ENCODE measurements at places on chromosomes 3 and 15.
A peak's percentile ranks its signal among the peaks of the same experiment; 100 is the strongest.

GRCh38 chr15:36898536-36899126 lies 201.7 kb downstream of the MEIS2 start:
- DNase-seq, result no peak

DNA sequence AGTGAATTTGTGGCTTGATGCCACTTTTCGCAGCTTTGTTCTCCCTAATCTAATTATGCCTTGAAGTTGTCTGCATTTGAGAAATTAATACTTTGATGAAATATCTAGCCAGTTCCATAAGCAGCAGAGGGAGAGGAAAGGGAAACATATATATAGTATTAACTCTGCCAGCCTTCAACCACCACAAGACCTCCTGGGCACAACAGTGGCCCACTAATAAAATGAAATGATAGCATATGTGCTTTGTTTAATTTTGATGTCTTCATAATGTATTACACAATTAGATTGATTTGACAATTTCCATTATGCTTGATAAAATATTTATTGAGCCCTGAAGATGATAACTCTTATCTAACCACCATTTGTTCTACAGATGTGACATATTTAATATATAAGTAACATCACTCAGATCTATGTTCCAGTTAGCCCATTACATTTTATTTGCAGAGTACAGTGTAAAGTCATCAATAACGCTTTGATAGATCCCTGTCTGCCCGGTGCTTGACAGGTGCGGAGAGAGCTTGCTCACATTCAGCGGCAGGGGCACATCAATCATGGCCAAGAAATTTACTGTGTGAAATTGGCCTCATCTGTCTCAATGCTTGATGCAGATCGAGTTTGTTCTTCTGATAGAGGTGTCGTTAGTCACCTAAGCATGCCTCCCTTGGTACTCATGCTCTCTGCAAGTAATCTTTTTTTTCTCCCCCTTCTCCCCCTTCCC lies 187.4 kb downstream of the MECOM start:
- DNase-seq, result no peak

- DNase-seq, result no peak
Observed at GRCh38 chr15:32746116-32746857, 28.5 kb downstream of the GREM1 start.

DNA sequence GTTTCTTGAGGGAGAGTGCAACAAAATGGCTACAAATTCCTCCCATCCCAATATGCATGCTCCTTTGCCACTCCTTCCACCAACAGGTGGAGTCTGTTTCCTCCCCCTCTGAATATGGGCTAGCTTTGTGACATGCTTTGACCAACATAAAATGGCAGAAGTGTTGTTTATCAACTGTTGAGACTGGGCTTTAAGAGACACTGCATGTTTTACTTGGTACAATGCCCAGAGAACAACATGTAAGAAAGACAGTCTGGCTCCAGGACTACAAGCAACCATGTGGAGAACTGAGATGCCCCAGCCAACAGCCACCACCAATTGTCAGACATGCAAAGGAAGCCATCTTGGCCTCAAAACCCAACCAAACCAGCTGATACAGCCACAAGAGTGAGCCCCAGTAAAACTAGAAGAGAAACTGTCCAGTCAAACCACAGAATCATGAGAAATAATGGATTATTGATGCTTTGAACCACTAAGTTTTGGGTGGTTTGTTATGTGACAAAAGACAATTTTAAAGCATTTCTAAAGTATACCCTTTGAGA lies 40.5 kb downstream of the NUDT16 start:
- DNase-seq, result no peak

DNA sequence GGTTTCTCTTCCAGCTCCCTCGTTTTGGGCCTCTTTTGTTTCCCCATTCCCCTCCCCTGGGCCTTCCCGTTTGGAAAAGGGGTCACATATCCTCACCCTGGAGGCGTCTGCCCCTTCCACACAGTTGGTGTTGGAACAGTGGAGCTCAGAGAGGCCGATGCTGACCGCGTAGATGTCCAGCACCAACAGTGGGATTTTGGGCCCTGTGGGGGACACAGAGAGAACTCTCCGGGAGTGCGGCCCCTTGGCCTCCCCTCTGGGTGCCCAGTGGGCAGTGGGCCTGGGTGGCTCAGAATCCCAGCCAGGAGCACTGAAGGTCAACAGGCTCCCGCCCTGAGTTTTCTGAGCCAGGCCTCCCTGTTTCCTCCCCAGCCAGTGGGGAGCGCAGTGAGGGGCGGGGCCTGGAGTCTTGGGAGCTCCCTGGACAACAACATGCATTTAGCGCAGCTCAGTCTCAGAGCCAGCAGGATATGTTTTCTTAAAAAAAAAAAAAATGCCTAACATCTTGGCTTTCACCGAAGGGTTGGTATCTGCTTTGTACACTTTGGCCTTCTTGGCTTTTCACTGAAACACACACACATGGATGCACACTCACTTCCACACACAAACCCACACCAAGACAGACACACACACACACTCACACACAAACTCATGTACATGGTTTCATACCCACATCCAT lies 670 bp upstream of the ISLR start:
- DNase-seq, result no peak

GRCh38 chr3:141863491-141863890 lies 13.0 kb upstream of the ATP1B3 start:
- no peak for DNase-seq

DNA sequence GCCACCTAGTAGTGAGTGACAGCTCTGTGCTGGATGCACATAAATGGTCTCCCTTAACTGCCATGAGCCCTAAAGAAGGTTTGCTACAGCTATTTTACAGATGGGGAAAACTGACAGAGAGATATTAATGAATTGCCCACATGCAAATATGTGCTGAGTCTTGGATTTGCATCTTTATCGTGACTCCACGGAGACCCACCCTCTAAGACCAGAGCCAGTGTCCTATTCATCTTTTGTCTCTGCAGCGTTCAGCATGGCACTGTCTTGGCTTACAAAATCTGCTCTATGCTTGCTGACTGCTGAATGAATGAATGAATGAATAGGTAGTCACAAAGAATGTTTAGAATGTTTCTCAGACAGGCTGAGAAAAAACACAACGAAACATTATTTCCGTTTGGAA lies 48.3 kb downstream of the BTD start:
- DNase-seq, result no peak

DNA sequence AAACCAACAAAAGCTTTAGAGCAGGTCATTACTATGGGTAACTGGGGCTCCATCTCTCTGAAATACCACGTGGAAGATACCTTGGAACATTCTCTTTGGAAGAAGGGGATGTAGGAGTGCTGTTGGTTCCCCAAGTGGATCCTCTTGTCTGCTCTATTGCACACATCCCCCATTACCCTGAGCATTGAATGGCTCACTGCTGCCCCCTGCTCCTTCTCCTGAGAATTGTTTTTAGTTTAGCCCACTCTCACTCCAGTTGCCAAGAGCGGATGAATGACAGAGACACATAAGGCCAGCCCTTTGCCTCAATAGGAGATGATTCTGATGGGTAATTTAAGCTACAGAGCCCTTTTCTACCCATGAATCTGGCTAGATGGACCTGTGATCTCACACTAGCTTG lies 135.6 kb upstream of the SUCLG2 start:
- DNase-seq, result peak; percentile 47

GRCh38 chr3:172129850-172130716 lies 90.7 kb downstream of the FNDC3B start:
- peak; percentile 99 for DNase-seq

DNA sequence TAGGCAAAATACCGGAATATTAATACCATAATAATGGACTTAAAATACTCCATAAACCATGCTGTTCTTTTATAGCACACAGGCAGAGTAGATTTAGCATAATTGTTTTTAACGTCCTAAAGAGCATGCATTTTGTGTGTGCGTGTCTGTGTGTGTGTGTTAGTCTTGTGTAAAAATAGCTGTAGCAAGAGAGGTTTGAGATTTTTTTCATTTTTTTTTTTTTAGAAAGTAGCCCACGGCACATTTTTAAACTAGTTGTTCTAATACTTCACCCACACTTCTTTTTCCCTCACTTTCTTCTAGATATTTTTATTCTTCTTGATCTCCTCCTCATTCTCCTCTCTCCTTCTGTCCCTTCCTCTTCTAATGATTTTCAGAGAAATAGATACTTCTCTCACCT lies 7.5 kb upstream of the ST3GAL6 start:
- DNase-seq, result no peak

DNA sequence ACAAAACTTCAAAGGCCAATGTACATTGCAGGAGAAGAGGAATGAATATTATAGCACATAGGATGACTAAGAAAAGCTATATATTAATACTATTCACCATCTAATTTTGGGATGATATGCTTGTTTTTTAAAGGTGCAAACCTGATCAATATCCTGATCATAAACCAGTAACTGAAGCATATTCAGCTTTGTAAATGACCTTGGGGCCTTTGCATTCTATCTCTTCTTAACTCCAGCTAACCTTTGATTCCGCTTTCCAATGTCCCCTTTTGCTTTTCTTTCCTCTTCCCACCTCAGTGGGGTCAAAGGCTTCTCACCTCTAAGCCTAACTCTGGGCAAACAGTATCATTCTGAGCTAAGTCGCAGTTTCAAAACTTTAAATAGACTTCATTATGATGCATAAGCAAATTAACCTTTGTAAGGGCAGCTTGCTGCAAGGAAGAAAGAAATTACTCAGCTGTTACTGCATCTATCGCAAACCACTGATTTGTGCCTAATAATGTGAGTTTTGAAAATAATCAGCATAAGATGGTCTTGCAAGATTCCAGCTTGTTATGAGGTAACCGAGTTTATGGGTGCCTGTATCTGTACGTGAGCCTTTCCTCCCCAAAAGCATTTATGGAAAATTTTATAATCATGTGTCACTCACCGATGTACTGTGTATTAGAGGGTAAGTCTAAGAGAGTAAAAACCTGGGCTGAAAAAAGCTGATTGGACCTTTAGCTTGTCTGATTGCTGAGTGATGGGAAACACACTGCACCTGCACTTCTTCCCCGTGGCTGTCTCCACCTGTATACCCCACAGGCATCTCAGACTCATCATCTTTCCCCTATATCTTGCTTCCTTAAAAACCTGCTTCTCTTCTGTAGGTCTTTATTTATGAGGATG lies 116.8 kb downstream of the TPRG1 start:
- DNase-seq, result no peak

DNA sequence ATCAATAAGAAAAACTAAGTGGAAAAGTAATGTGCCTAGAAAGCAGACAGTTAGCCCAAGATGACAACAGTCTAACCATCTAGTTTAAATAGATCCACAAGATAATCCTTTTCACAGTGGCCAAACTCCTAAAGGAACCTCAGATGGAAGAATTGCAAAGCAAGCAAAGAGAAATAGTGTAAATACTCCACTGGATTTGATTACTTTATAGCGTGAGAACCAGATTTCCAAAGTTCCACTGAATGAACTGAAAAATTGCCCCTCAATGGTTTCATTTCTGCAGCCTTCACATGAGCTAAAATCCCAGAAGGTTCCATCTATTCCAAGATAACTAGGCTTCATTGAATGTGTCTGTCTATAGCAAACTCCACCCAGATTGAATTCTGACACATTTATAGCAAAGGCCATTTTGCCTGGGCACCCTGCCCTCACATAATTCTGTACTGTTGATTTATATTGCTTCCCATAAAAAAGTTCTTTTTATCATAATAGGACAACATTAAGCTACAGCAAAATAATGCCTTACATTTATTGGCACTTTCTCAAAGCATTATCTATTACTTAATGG lies 129.7 kb upstream of the THBS1 start:
- DNase-seq, result no peak

- no peak for DNase-seq
Observed at GRCh38 chr15:68419301-68420175, 12.4 kb downstream of the ITGA11 start.

DNA sequence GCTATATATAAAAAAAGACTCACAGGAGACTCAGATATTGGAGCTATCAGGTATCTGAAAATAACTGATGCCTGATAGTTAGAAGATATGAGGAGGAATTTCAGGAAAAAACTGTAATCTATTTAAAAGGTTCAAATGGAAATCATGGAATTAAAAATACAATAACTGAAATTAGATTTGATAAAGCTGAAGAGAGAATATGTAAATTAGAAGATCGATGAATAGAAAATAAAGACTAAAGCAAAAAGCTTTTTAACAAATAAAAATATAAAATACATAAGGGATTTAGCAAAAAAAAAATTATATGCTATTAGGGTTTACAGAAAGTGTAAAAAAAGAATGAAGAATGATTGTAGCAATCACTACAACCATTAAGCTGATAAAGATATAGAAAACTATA lies 679.8 kb upstream of the LMCD1 start:
- no peak for DNase-seq

GRCh38 chr3:140899363-140899762 lies 42.3 kb upstream of the SLC25A36 start:
- DNase-seq, result no peak

DNA sequence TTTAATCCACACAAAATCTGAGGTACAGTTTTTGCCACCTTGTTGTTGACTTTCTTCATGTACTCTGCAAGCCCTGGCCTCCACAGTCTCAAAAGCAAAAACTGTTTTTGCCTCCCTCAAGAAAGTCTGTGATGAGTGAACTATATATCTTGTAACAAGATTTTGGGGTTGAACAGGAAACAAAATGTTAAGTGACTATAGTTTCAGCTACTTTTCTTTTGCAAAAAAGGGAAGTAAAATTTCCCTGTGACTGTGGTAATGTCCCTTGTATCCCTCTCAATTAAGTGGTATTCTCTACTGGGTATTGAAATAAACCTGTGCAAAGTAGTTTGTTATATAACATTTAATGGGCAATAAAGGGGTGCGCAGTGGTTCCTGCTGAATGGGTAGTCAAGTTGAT lies 21.3 kb upstream of the SCAANT1 start:
- DNase-seq, result no peak

DNA sequence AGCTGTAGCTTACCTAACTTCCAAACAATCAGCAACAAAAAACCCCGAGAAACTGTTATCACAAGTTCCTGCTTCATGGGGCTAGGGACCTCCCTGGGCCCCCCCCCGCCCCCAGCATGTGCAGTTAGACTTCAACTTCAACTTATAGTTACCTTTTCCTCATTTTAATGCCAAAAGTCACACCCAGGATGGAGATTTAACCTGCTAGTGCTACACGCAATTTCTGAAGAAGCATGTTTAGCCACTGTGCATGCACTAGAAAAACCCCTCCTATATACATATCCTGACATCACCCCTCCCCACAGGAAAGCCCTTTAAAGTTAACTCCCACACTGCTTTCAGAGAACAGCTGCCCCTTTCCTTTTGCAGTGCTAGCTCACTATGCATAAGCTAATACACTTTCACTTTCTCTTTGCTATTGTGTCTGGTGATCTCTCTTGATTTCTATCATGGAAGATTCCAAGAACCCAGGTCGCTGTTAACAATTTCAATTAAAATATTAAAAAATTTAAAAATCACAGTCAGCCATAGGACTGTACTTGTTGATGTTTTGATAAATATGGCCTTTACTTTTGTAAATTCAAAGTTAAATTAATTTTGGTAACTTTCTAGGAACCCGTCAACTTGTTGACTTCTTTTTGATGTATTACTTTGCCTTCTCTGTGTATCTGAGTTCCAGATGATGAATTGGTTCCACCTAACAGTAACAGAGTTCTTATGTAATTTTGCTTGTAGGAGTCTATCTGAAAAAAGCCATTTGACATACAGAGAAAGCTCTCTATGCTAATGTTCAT lies 75.2 kb upstream of the ACAD9 start:
- no peak for DNase-seq
